ENCODE measurements at places on chromosomes 5 and 9.

DNA sequence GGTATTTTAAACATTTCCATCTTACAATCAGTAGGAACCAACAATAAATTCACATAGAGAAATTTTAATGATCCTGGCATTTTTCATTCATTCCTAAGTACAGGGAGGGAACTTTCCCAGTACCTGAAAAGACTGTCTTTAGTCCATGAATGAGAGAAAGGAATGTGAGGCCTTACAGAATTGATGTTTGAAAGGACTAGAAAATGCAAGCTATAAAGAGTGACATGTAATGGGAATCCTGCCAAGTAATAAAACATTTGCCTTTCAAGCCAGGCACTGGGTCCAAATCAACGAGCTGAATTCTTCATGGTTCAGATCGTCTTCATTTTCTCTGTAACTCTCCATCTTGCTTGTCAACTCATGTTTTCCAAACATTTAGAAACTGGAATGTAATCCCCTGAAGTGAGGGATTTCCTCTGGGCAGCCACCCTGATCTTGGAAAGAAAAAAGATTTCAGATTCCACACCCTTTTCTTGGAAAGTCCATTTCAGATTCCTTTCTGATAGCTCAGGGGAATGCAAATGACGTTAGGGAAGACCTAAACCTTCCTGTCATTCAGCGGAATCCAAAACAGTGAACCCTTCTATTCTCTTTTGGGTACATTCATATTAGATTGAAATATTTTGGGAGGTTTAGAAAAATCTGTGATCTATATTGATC lies 315.8 kb downstream of the SH3GL2 start:
- no peak for DNase-seq

DNA sequence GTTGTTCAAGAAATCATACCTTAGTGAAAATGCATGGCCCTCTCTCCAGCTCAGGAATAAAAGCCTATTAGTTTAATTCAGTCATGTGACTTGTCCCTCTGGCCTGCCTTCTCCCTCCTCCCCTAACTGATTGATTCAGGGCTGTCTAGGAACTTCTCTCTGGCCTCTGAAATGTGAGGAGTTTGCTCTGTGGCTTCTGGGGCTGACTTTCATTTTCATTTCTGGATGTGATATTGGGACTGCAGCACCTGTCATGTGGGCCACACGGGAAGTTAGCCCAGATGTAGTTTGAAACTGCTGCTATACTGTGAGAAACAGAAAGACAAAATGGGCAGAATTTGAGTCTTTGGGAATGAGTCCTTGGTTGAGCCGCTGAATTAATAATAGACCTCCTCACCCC lies 44.8 kb downstream of the PARP8 start:
- no peak for DNase-seq

DNA sequence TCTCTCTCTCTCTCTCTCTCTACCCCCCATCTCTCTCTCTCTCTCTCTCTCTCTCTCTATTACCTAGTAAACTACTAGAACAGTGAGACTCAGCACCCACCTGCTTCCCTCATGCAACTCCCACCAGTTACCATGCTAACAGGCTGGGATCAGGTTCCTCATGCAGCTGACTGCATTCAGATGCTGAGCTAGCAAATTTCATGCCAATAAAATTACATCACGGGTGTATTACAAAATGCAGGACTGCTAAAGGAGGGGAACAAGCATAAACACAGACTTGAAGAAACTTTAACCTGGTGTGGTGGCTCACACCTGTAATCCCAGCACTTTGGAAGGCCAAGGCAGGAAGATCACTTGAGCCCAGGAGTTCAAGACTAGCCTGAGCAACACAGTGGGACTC lies 76.0 kb downstream of the CEMIP2 start:
- DNase-seq, result no peak

DNA sequence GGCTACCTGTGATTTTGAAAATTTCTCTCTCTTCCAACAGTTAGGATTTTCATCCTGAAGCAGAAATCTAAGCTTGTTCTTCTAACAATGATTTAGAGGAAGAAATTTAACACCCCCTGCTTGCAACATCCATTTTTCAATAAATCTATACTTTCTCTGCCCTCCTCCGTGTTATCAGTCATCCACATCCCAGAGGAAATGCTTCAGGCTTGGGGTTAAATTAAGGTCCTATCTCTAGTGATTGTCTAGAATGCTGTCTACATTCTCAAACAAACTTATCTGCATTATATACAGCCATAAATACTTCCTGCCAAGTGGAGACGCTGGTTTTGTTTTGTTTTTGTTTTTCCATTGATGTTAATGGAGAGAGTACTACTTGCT lies 371.0 kb downstream of the CSNK1G3 start:
- DNase-seq, result no peak

DNA sequence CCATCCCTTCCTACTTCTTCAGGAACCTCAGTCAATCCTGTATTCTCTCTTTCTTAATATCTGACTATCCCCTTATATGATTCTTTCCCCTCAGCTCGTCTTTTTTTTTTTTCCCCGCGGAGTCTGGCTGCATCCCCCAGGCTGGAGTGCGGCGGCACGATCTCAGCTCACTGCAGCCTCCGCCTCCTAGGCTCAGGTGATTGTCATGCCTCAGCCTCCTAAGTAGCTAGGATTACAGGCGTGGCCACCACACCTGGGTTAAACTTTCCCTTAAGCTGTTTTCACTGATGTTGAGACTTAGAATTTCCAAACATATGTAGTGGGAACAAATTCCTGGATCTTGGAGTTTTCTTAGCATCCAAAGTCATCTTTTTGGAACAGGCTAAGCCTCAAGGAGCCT lies 13.3 kb upstream of the RUSC2 start:
- no peak for DNase-seq

DNA sequence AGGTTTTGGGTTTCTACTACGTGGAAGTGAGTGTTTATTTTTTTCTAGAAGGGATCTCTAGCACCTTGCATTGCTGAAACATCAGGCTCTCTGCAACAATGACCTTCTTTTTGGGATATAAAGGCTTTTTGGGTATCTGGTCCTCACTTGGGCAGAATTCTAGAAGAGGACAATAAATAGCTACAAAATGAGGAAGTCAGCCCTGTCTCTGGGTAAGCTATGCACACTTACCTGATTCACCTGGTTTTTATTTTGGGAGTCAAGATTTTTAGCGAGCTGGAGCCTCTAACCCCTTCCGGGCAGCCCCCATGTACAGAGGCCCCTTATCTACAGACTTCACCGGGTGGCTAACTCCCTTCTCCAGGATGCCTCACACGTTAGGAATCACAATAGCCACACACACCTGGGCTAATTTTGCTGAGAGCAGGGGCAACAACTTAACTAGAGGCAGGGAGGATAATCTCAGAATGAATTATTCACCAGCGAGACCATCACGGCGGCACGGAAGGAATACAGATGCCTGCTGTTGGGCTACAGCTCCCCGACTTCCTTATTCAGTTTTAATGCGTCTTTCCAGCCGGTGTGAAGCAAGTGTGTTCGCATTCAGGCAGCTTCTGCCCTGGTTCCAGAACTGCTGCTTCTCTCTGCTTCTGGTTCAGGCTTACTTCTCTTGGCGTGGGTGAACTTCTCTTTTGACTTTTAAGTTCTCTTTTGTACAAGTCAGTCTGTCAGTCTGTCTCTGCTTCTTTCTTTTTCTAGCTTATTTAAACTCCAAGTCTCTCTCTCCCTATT lies 341.0 kb upstream of the PANK3 start:
- DNase-seq, result no peak

Measured in AG04450 (cell line).